H9 (cell line): ENCODE measurements at places on chromosomes 7 and 10. TPM values are rescaled to one million over a fixed set of nuclear protein-coding genes. Genes with fewer than 3 reads are reported as not detected.

DNA sequence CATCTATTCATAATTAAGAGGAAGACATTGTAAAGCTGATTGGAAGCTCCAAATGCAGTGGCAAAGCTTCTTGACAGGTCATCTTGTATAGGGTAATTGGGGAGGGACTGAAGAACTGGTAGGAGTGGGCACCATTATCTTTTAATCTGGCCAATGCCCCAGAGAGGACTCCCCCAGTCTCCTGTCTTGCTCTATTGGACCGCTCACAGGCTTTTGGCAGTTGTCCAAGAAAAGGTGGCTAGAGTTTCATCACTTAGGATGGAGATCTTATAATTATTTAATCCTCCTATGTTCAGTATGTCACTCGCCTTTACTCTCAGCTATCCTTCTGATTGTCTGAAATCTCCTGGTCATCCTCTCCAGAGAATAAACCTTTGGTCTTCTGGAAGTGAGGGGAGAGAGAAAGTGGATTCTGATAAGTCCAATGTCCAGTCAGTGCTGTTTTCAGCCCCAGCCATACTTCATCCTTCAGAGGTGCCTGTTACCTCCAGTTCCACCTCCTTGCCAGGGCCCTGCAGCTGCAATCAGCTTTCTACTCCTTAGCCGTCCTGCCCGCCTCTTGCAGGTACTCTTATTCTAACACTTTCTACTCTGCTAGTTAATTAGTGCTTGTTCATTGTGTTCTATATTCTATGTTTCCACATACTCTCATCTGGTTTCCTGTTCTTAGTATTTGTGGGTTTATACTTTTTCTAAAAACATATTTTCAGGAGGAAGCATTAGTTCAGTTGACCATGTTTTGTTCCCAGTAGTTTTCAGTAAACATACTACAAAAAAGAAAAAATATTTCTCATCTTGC lies 241.6 kb downstream of the NSUN6 start:
- no peaks in the 10 kb centered on the region; the same call in 1 of the 2 replicates for H3K4me1 ChIP-seq
- no peak overlapping the region for H3K27ac ChIP-seq
- DNase-seq = no peak
- H3K27me3 ChIP-seq = no peaks in the 10 kb centered on the region

DNA sequence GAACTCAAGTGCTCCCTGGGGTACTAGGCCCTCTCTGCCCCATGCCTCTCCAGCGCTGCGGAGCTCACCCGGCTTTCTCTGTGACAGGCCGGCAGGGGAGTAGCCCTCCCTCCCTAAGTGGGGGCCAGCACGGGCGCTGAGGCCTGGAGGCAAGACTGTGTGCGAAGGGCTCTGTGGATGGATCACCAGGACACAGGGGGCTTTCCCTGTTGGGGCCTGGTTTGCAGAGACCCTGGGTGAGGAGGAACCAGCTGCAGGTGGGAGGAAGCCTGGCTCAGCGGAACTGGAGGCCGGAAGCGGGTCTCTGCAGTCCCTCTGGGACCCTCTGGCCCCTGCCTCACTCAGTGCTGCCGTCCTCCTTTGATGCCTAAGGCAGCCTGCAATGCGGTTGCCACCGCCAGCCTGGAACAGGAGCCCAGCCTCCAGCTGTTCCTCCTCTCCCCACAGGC lies 106.0 kb downstream of the CYTH3 start:
- peaks cover 1% of the 10 kb centered on the region; the same call in 1 of the 2 replicates for H3K4me1 ChIP-seq
- no peak overlapping the region for H3K27ac ChIP-seq
- H3K4me3 ChIP-seq = no peak overlapping the region
- DNase-seq = no peak
- H3K36me3 ChIP-seq = peaks cover 5% of the 10 kb centered on the region; the same call in 2 of the 3 replicates

- no peak overlapping the region for H3K27ac ChIP-seq
- no peaks in the 10 kb centered on the region for H3K27me3 ChIP-seq
- no peak overlapping the region for H3K4me3 ChIP-seq
- DNase-seq = no peak
These were observed 12.2 kb upstream of the FAM53B start for GRCh38 chr10:124756156-124756903.

- no peak for DNase-seq
- H3K4me3 ChIP-seq = no peak overlapping the region
- no peaks in the 10 kb centered on the region; the same call in 1 of the 2 replicates for H3K4me1 ChIP-seq
- no peak overlapping the region for H3K27ac ChIP-seq
- H3K27me3 ChIP-seq = no peaks in the 10 kb centered on the region; the same call in 1 of the 2 replicates
These were observed 38.0 kb downstream of the PRKAG2 start for GRCh38 chr7:151838861-151839381.

DNA sequence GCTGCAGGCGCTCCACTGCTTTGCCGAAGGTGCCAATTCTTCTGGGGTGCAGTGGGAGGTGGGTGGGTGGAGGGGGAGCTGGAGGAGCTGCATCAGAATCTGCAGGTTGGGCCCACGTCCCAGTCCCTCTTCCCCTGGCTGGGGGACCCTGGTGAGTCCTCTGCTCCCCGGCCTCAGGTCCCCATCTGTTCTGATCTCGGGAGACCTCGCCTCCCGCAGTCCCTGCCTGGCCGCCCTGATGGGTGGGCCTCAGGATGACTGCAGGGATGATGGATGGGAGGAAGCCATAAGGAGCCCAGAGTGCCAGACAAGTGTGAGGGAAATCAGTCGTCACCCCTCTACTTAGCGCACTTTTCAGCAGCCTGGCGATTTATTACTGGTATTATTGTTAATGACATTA lies 89.3 kb upstream of the PCBD1 start:
- no peaks in the 10 kb centered on the region; the same call in 1 of the 2 replicates for H3K27me3 ChIP-seq
- no peaks in the 10 kb centered on the region for H3K4me1 ChIP-seq
- no peak overlapping the region for H3K27ac ChIP-seq
- DNase-seq = no peak
- peaks cover 4% of the 10 kb centered on the region for H3K36me3 ChIP-seq

DNA sequence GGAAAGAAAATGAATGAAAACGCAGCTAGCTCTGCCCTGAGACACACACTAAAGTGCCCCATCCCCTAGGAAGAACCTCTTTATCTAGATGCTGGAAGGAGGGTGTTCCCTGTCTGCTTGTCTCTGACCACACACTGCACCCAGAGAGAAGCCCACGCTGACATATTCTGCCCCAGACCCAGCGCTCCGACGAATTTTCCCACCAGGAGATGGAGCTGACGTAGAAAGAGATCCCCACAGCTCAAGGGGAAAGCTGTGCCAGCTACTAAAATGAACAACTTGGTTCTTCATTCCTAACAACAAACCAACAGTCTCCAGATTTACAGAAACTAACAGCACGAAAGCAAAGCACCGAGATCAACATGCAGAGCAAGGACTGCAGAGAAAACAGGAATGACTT lies 73.3 kb downstream of the KIAA1549 start:
- H3K36me3 ChIP-seq = peaks cover 9% of the 10 kb centered on the region; the same call in 2 of the 3 replicates
- no peak for DNase-seq
- H3K27ac ChIP-seq = no peak overlapping the region
- H3K4me3 ChIP-seq = no peak overlapping the region
- H3K27me3 ChIP-seq = no peaks in the 10 kb centered on the region

GRCh38 chr7:142348100-142348499 lies 90.2 kb upstream of the PRSS58 start:
- no peaks in the 10 kb centered on the region for H3K36me3 ChIP-seq
- no peak overlapping the region for H3K4me3 ChIP-seq
- H3K27ac ChIP-seq = no peak overlapping the region
- no peaks in the 10 kb centered on the region; the same call in 1 of the 2 replicates for H3K4me1 ChIP-seq
- H3K27me3 ChIP-seq = no peaks in the 10 kb centered on the region

The FAM25G gene
- not detected in 2 replicates for total RNA-seq
